Stimulated activated CD4-positive, alpha-beta T cell treated with anti-CD3 and anti-CD28 coated beads, Interleukin-1b, Interleukin-23, amount 100 ng/mL, for 24 hours (primary cell): ENCODE measurements at places on chromosomes 12 and 14.

GRCh38 chr12:67271976-67272375 lies 2.8 kb downstream of the CAND1 start:
- no peak for DNase-seq

- no peak for DNase-seq
Observed at GRCh38 chr14:92573761-92574498, 60.3 kb downstream of the RIN3 start.

GRCh38 chr14:34051966-34052657 lies 101.2 kb upstream of the EGLN3 start:
- no peak for DNase-seq

DNA sequence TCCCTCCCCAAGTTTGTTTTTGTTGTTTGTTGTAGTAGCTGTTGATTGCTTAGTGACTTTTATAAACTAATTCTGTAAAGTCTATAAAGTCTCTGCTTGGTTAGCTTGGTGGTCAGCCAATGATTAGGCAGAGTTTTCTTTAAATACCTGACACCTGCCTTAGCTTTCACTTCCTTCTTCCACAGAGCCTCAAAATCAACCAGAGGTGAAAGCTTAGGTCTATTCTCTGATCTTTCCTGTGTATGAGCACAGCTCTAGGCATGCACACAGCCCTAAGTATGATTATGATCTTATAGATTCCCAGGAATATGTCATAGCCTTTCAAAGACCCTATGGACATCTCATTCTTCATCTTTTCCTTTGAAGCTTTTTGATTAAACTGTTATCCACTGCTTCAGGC lies 514.7 kb downstream of the AACS start:
- no peak for DNase-seq

GRCh38 chr12:132065609-132066344 lies 78.3 kb downstream of the DDX51 start:
- DNase-seq = no peak

DNA sequence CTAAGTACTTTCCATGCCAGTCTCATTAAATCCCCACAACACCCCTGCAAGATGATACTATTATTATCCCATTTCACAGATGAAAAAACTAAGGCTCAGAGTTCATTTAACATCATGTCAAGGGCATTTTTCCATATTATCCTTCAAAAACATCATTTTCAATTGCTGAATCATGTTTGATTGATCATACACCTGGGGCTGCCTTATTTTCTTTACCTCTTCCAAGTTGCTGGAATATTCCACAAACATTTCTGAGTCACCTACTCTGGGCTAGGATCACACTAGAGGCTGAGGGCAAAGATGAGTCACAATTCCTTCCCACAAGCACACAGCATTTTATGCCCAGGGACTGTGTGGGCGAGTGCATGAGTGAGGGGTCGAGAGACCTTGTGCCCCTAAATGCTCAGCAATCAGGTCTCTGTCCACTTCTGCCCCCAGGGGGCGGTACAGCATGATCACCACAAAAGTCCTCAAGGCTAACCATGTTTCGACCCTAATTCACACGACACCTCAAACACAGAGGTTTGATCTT lies 14.1 kb upstream of the TMEM119 start:
- no peak for DNase-seq

DNA sequence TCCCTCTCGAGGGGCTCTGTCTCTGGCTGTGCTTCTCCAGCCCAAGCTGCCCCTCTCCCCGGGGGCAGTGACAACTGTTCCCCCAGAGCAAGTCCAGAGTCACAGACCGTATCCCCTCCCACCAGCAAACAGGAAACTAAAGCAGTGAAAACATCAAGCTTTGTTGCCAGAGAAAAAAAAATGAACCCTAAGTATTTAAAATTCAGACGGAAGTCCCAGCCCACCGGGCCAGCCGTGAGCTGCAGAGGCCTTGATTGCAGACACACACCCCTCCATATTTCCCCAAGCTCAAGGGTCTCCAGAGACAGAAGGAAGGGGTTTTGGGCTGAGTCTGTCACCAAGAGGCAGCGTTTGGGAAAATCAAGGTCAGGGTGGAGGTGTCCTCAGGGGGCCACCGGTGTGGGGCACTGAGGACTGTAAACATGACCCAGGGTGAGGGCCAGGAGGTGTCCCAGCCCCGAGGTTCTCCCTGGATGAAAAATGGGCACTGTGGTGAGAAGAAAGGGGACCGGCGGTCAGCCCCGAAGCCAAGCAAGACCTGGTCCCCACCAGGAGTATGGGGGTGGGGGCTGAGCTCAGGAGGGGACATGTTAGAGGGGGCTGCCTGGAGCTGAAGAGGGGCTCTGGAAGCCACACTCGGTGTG lies 7.7 kb downstream of the PHETA1 start:
- DNase-seq = no peak

DNA sequence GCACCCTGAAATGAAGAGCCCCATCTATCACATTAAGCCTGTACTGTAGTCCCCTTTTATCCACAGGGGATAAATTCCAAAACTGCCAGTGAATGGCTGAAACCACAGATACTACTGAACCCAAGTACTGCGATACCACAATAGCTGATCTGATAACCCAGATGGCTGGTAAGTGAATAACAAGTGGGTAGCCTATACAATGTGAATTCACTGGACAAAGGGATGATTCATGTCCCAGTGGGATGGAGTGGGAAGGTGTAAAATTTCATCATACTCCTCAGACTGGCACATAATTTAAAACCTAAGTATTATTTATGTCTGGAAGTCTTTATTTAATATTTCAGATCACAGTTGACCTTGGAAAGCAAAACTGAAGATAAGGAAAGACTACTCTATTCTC lies 201.3 kb downstream of the GPHN start:
- no peak for DNase-seq

DNA sequence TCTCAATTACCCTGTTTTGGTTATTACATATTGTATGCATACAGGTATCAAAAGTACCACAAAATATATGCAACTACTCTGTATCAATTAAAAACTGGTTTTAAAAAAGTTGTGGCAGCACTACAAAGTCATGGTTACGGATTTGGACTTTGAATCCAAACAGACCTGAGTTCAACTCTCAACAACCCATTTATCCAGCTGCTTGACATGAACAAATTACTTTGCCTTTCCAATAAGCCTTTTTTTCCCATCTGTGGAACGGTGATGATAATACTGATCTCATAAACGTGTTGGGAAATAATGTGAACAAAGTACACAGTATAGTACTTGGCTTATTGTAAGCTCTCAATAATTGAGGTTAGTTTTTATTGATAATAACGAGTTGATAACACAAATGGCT lies 85.0 kb downstream of the MNAT1 start:
- DNase-seq = no peak

- DNase-seq = no peak
Observed at GRCh38 chr14:24130380-24130716, at the start of gene FITM1. TSS of gene FITM1 (plus strand) at chr14:24130659. CDS start at chr14:24131564, 905 bp downstream.

GRCh38 chr14:73003681-73004080 lies 23.2 kb downstream of the ZFYVE1 start:
- DNase-seq = no peak

DNA sequence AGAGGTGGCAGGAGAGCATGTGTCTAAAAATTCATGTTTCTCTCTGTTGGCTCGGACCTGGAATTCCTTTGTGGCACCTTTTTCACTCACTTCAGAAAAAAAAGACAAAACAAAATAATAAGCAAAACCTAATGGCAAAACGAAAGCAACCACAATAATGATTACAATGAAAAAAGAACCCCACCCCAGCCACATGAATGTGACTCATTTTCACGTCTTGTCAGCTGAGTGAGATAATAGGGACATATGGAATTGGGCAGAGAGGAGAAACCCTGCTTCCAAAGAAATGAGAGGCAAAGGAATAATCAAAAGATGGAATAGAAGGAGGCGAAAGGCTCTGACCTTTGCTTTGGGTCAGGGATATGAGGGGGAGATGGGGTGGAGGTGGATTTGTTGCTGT lies 143.4 kb downstream of the SLC8A3 start:
- no peak for DNase-seq

DNA sequence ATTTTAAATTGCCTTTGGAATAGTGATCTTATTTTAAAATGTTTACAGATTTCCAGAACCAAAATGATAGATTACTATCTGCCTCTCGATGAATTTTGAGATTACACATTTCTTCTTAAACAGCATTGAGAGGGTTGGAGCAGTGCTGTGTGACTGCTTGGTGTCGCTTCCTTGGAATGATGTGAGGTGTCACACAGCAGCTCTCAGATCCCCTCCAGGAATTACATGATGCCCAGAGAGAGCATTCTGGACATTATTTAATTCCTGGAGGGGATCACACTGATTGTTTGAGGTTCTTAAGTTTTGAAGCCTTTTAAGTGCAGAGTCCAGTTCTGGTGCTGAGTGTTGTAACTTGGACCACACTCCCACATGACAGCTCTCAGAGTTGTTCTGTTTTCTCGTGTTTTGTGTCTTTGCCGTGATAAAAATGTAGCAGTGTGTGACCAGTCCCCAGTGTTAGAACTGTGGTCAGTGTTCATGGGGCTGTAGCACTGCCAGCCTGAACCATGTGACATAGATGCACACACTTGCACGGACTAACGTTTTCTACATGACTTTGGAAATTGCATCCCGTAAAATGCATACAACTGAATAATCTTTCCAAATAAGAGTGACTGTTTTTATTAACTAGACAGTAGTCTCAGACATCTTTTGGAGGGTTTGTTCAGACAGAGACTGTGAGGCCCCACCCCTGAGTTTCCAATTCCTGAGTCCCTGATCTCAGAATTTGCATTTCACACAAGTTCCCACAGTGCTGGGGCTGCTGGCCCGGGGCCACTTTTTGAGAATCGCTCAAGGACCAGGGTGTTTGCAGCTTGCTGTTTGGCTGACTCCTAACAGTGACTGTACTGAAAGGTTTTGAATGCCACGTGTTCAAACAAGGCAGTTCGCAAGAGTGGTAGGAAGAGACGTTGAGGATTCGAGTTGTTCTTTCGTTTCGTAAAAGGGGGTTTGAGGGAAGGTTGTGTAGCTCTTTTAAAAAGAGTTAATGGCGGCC lies 26.0 kb downstream of the XRCC3 start:
- no peak for DNase-seq
